ENCODE measurements at places on chromosomes 1 and 21. TPM values are rescaled to one million over a fixed set of nuclear protein-coding genes. Genes with fewer than 3 reads are reported as not detected.

The LORICRIN gene
- not detected for total RNA-seq

The AIM2 gene
- not detected for total RNA-seq

The AJAP1 gene
- not detected for total RNA-seq

The ADORA3 gene
- not detected for total RNA-seq

The IL22RA1 gene
- not detected for total RNA-seq

The TMPRSS15 gene
- total RNA-seq, result not detected
